Fibroblast of skin of scalp (primary cell): ENCODE measurements at places on chromosomes 13 and 19.

GRCh38 chr13:95086761-95087160 is 214.5 kb downstream of the ABCC4 start:
- DNase-seq = no peak

GRCh38 chr13:19781526-19781925 is 1.2 kb downstream of the PSPC1 start:
- DNase-seq = no peak

DNA sequence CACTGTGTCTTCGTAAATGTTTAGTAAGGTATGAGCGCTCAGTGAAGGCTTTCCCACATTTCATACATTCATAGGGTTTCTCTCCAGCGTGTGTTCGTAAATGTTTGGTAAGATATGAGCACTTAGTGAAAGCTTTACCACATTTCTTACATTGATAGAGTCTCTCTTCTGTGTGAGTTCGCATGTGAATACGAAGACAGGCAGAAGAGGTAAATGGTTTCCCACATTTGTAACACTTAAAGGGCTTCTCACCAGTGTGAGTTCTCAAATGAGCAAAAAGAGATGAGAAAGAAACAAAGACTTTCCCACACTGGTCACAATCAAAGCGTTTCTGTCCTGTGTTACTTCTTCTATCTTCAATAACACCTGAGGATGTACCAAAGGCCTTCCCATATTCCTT is 31.3 kb downstream of the ZNF560 start:
- DNase-seq = no peak

DNA sequence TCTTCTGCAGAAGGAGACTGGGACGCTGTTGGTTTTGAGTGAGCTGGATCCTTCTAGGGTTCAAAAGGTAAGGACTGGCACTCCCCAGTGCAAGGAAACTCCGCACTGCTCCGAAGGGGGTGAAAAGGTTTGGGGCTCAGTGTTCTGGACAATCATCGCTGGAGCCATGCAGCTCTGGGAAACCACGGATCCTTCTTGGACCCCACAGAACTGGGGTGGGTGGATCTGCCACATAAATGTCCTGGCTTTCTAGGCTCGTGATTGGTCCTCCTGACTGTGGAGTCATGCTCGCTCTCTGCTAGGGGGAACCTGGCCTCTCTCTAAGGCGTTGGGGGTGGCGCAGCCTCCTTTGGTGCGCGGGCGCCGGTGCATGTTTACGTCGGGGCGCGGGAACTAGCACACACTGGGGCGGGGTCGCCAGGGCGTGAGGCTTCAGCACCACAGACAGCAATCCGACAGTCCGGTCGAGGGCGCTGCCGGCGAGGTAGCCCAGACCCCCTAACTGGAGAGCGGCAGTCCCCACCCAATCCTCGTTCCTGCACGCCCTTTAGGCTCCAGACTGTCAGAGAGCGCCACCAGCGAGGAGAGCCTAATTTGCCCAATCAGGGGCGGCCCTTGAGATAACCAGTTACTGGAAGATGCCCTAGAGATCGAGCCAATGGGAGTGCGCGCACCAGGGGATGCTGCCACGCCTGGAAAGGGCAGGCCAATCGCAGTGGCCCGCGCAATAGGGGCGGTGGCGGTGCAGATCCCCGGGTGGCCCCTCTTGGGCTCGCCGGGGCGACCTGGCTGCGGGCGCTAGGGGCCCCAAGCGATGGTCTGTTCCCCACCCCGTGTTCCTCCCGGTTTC is 913 bp upstream of the ELAVL3 start:
- DNase-seq = peak; percentile 90

DNA sequence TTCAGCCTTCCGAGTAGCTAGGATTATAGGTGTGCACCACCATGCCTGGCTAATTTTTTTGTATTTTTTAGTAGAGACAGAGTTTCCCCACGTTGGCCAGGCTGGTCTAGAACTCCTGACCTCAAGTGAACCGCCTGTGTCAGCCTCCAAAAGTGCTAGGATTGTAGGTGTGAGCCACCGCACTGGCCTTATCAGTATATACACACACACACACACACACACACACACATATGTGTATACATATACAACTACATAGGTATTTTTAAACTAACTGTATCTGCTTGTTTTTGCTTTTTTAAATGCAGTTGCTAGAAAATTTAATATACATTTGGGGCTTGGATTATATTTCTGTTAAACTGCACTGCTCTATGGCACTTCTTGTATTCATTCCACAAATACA is 3.1 kb downstream of the CARD8 start:
- no peak for DNase-seq

DNA sequence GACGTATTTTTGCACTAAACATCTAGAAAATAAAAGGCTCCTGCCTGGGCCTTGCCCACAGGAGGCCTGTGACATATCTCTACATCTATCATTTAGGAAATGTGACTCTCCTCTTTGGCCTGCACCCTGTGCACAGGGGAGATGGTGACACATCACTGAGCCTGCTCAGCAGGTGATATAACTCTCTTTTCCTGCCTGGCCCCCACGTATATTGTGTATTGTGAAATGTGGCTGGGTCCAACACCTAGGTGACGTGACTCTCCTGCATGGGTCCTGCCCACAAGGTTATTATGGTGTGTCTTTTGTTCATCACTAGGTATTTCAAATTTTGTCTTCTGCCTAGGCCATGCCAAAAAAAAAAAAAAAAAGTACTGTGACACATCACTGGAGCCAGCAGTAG is 61.4 kb upstream of the ZNF724 start:
- DNase-seq = no peak

- no peak for DNase-seq
These were observed 9.4 kb upstream of the QTRT1 start for GRCh38 chr19:10691883-10692282.

DNA sequence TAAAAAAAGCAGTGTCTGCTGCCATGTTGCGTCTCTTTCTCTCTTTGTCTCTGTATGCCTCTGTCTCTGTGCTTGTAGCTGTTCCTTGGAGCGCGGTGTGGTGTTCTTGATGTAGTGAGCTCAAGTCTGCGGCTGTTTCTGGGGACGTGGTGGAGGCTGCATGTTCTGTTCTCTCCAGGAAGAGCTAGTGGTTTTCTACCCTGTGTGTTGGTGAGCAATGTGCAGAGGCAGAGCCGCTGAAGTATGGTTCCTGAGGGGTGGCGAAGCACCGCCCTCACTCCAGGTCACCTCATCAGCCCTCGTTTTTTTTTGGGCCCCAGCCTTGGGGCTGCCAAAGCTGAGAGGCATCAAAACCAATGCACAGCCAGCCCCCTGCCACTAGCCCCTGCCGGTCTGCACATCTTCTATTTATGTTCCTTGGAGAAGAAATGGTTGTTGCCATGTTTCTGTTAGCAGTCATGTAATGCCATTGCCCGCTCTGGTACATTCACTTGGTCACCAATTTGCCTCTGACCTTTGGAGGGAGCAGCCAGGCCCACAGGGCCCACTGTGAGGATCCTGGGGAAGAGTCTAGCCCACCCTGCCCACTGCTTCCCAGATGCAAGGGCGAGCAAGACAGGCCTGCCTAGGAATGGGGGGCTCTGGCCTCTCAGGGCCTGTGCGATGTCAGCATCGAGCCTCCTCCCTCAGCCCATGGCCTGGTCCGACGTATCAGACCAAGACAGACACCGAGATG is 7.2 kb downstream of the HNRNPL start:
- DNase-seq = no peak

- no peak for DNase-seq
These were observed 119.5 kb downstream of the TM9SF2 start for GRCh38 chr13:99620806-99621205.

GRCh38 chr13:23513455-23513854 is 56.8 kb upstream of the TNFRSF19 start:
- DNase-seq = no peak

- peak; percentile 58 for DNase-seq
These were observed 85.2 kb upstream of the FAM216B start for GRCh38 chr13:42696191-42696590.

DNA sequence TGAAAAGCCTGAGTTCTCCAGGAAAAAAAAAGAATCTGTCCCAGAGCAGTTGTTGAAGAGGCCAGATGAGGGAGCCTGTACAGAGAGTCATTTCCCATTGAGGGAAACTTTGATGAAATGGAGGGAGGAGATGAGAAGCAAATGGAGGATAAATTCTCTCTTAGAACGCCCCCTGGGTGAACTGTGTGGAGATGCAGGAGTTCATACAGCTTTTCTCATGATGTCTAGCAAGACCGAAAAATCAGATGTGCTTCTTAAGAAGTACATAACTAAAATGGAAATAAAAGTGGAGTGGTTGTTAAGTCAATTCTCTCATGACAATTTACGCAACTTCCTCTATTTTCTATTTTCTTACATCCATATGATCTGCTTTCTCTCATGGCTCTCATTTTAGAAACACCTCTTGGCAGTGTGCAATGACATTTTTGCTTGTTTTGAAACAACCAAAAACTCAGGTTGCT is 1263.1 kb downstream of the PCDH9 start:
- peak; percentile 47 for DNase-seq

DNA sequence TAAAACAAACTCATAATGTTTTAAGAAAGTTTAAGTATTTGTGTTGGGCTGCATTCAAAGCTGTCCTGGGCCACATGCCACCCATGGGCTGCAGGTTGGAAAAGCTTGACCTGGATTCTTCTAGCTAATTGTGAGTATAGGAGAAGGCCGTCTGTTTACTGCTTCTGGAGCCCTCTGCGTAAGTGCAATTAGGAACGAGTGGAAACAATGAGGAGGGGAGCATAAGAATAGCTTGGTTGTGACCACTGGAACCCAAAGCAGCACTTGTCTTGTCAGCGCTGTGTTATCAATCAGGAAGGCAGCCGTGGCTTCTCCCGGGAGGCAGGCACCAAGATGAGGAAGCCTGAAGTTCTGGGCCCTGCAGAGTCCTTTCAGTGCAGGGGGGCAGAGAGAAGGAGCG is 110.4 kb upstream of the MBNL2 start:
- no peak for DNase-seq
